ENCODE measurements at places on chromosomes 5 and 9.
A peak's percentile ranks its signal among the peaks of the same experiment; 100 is the strongest.

- no peak for DNase-seq
Observed at GRCh38 chr9:35385042-35385441, 104.9 kb upstream of the RUSC2 start.

DNA sequence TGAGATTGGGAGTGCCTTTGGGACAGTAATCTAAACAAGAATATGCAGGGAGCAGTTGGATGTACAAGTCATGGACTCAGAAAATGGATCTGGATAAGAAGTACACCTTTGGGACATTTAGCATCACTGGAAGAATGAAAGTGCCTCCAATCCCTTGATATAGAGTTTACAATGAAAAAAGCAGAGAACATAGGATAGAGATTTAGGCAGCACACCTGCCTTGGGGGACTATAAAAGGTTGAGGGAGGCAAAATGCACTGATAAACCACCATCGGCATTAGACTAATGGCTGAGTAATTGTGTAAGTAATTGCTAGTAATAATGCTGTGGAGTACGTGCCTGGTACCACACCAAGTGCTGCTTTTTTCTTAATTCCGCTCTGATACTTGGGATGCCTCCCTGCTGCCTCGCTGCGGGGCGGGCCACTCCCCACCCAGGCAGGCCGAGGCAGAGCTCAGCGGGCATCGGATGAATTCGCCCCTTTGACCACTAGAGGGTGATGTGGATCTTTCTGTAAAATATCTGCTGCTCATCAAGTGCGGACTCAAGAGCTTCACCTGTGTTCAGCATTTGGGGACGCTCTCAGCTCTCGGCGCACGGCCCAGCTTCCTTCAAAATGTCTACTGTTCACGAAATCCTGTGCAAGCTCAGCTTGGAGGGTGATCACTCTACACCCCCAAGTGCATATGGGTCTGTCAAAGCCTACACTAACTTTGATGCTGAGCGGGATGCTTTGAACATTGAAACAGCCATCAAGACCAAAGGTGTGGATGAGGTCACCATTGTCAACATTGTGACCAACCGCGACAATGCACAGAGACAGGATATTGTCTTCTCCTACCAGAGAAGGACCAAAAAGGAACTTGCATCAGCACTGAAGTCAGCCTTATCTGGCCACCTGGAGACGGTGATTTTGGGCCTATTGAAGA lies 99.9 kb downstream of the ANKRD18B start:
- DNase-seq, result peak; percentile 68

DNA sequence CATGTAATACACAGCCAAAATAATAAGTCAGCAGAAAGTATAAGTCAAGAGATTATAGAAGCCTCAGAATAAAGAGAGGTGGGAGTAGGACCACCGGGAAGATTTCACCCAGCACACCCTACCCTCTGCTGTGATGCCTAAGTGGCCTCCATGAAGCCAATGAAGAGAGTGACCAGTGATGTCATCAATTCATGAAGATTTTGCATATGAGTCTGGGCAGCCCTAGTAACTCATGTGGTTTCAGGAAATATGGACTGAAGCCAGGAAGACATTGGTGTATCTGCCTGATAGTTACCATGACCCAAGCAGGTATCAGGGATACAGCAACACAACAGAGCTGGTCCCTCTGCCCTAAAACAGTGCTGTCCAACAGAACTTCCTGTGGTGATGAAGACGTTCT lies 135.3 kb downstream of the ADAMTS12 start:
- DNase-seq, result no peak

GRCh38 chr9:24652181-24652580 lies 106.5 kb upstream of the IZUMO3 start:
- no peak for DNase-seq

DNA sequence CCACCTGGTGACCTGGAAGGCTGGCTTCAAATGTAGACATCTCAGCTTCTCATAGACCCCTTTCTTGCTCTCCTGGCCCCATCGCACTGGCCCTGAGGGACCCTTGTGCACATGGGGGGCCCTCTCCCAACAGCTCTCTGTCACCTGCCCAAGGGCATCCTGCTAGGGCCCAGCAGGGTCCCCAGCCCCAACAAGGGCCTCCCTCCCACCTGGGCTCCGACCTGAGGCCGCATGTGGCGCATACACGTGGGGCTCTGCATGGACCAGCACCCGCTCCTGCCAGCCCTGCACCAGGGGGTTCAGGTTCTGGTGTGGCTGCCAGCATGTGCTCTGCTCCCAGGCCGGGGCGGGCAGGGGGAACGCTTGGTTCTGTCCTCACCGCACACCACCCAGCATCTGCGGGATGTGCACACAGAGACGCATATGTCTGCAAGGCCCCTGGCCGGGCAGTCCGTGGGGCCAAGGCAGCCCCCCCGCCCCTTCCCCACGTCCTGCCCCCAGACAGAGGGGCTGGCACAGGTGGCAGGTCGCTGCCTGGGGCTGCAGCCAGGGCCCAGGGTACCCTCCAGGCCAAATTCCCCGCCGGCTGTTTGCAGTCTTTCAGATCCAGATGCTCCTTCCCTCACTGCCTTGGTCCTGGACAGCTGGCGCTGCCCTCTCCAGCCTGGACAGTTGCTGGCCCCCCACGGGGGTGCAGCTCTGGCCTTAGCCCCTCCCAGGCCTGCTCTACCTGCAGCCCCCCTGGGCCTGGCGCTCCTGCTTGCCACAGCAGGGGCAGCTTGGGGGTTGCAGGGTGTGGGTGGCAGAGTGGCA lies 17.9 kb upstream of the NRARP start:
- no peak for DNase-seq

DNA sequence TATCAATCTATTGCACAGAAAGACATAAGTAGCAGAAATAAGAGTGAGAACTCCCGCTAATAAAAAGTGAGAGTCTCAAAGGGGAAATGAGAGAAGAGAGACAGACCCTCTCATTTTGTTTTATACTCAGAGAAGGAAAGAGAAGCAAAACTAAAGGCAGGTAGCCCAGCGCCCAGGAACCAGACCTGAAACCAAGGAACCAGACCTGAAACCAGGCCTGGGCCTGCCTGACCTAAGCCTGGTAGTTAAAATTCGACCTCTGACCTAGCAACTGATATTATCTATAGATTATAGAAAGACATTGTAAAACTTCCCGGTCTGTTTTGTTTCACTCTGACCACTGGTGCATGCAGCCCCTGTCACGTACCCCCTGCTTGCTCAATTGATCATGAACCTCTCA lies 134.5 kb upstream of the SEMA6A start:
- no peak for DNase-seq

DNA sequence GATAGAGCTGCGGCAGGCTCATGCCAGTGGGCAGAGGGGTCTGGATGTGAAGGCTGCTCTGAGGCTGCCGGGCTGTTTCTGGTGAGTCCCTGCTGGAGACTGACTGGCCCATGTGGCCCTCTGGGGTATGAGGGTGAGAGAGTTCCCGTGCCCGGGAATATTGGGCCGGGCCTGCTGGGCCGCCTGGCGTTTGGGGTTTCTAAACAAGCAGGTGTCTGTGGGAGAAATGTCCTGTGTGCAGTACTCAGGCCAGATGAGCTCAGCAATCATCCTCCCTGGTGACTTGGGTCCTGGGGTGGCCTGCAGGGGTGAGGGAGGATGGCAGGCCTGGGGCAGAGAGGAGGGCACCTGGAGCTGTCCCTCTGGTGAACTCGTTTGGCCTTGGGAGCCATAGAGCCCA lies 74.9 kb downstream of the MACROH2A1 start:
- no peak for DNase-seq

- DNase-seq, result no peak
Observed at GRCh38 chr9:133252301-133253020, 22.5 kb downstream of the ABO start.

GRCh38 chr9:89174291-89174690 lies 4.3 kb downstream of the SHC3 start:
- no peak for DNase-seq

- no peak for DNase-seq
Observed at GRCh38 chr5:58571501-58571900, 11.4 kb upstream of the RAB3C start.

DNA sequence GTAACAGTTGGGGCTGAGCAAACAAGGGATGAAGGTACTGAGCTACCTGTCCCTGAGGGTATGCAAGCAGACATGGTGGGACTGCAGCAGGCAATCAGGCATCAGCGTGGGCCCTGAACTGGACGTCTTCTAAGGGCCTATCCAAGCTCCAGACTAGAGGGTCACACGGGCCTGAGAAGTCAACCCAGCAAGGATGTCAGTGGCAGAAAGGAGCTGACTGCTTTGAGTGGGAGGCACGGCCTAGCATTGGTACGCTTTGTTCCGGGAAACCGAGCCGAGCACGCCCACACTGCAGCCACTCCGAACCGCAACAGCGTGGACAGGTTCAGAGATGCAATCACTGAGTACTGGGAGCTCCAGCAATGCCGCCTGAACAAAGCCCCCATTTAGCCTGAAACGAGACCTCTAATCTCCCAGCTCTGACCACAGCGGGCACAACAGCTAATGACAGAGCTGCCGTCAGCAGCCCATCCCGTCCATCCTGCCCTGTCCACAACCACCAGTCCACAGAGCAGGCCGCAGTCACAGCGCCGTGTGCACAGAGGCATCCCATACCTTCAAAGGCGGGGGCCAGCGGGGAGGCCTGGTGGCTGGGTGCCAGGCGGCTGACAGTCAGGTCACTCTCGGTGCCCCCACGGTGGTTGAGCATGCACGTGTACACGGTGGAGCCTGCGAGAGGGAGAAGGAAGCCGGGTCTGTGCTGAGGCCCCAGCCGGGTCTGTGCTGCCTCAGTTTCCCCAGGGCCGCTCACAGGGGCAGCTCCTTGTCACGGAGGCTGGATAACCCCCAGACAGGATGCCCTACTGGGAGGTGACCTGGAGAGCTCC lies 44.2 kb downstream of the SARDH start:
- DNase-seq, result no peak

GRCh38 chr5:52854301-52854700 lies 66.6 kb downstream of the ITGA1 start:
- no peak for DNase-seq

DNA sequence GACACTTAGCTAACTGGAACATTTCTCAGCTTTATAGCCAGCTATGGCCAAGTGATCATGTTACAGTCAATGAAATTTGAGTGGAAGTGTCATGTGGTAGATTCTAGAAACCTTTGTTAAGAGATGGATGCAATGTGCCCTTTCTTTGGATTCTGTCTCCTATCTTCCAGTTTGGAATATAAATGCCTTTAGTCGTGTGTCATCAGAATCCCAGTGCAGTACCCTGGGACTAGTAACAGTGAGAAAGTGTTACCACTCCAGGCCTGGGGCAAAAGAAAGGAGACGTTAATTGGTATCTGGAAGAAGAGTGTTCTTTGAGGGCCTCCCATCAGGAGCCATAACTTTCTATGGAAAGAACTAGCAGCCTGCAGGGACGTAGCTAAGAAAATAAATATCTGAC lies 149.6 kb downstream of the SNX18 start:
- no peak for DNase-seq

DNA sequence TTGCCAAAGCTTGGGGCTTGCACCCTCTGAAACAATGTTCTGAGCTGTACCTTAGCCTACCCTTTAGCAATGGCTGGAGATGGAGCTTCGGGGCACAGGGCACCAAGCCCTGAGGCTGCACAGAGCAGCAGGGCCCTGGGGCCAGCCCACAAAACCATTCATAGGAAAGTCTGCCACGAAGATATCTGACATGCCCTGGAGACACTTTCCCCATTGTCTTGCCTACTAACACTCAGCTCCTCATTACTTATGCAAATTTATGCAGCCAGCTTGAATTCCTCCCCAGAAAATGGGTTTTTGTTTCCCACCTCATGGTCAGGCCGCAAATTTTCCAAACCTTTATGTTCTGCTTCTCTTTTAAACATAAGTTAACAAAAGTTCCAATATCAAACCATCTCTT lies 105.7 kb downstream of the DTWD2 start:
- DNase-seq, result no peak

GRCh38 chr5:31091501-31091900 lies 102.0 kb upstream of the CDH6 start:
- DNase-seq, result no peak

- no peak for DNase-seq
Observed at GRCh38 chr9:112562235-112562958, 75.8 kb downstream of the KIAA1958 start.

DNA sequence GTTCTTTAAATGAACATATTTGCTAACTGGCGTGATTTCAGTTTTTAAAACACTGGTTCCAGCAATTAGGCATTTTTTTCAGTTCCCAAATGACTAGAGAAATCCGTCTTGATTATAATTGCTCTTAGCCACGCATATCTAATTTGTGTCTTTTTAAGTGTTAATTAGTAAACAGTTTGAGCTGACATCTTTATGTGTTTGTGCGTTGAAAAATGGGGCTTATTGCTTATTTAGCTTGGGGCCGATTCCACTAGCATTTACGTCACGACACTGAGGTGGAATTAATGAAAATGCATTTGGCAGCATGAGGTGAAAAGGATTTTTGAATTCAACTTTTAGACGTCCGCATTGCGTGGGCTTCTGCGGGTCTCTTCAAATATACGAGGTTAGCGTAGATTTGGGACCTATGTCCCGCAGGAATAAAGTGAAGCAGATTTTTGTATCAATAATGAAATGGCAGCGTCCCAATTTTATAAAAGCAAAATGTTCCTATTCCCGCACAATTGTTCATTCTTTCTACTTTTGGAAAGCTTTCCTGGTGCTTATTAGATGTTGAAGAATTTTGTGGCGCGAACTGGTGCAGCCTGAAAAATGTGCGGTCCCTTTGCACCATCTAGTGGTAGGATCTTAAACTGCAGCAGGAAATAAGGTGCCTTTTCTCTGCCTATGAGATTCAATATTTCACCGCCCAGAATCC lies 122.7 kb upstream of the LMX1B start:
- DNase-seq, result peak; percentile 64

- no peak for DNase-seq
Observed at GRCh38 chr5:6082685-6083084, 295.7 kb downstream of the MED10 start.

DNA sequence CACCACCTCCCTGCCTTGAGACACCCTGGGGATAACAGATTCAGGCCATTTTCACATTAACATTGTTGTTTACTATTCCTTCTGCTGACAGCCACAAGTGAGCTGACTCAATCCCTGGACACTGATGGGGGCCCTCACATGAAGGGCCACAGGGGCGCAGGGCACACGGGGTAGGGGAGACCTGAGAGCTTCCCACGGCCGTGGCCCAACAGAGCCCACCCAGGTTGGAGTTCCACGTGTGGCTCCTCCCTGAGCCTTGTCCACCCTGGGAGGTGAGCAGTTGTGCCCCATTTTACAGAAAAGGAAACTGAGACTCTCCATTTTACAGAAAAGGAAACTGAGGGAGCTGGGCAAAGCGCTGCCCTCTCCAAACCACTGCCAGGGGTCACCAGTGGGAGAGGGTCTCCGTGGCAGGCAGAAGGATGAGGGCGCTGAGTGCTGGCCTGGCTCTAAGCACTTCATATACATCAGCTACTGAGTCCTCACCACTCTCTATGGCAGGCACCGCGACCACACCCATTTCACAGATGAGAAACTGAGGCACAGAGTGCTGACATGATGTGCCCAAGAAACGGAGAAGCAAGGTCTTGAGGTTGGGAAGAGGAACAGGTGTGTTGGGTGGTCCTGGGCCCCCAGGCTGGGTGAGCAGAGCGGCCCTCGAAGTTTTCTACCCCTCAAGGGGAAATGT lies 2.3 kb downstream of the NINJ1 start:
- no peak for DNase-seq

GRCh38 chr5:10077791-10078545 lies 171.7 kb downstream of the ATPSCKMT start:
- DNase-seq, result no peak

GRCh38 chr9:35603506-35603985 lies 1.5 kb upstream of the TESK1 start:
- no peak for DNase-seq

GRCh38 chr5:4387290-4387689 lies 752.8 kb upstream of the ADAMTS16 start:
- DNase-seq, result no peak

GRCh38 chr9:81132796-81133195 lies 556.6 kb downstream of the TLE1 start:
- no peak for DNase-seq

All from NCI-H1105 treated with DMSO at 0.1 percent for 48 hours (cell line).